Naive thymus-derived CD8-positive, alpha-beta T cell (primary cell): ENCODE measurements at places on chromosomes 1 and 21. TPM values are rescaled to one million over a fixed set of nuclear protein-coding genes. Genes with fewer than 3 reads are reported as not detected.

GRCh38 chr1:192133350-192133926, 24.8 kb upstream of the RGS18 start:
- DNase-seq: no peak

- no peak for DNase-seq
These were observed 16.2 kb downstream of the AZIN2 start for GRCh38 chr1:33097137-33097611.

DNA sequence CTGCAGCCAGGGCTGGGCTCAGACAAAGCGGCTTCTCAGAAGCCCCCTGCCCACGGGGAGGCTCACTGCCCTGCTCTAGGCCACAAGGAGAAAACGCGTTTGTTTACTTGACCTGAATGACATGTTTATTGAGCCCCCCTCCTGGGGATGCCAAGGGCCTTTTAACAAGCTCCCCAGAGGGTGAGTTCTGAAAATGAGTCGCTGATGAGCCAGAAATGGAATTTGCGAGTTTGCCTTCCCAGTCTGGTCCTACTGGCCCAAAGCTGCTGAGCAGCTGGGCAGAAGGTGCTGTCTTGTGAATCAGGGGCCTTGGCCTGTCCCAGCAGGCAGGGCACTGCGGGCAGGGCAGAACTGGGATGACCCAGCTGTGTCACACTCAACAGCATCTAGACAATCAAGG, 120.6 kb downstream of the SYF2 start:
- no peak for DNase-seq

DNA sequence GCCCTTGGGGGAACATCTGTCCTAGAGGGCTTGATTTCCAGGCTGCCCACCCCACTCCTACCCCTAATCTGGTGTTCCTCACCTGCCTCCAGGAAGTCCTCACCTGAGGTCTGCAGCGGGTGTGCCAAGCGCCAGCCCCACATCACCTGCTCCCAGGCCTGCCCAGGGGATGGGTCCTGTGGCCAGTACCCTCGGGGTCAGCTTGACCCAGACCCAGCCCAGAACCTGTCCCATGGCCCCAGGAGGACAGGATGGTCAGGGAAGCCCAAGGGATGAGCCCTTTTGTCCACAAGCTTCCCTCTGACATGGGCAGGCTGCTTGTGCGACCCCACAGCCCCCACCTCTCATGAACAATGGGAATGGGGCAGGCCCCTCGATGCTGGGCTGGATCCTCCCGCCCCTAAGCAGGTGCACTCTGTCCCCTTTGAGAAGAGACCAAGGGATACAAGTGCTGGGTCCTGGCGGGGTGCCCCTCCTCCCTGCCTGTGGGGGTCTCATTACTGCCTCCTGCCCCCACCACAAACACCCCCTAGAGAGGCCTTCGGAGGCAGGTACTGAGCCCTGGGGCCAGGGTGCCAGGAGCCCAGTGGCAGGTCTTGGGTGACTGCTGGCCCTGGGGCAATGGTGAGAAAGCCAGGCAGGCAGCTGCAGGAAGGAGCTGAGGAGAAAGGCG, 3.2 kb downstream of the MIB2 start:
- DNase-seq: no peak

- DNase-seq: peak; percentile 40
These were observed 2.6 kb downstream of the PTTG1IP start for GRCh38 chr21:44870748-44871495.

DNA sequence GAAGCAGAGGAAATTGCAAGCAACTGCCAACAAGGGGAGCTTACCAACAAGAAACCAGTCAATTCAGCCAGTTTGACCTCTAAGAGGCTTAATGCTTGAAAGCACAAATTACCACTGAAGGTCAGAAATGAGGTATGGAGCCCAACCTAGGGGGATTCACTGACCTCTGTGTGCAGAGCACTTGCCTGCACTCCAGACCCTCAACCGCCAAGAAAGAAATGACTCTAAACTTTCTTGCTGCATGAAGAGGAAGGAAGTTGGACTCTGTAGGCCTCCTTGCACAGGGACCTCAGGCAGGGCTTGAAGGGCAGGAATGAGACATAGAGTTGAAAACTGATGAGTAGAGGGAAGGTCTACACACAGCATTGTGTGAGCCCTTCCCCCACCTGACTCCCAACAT, 10.0 kb downstream of the ARMH1 start:
- no peak for DNase-seq

GRCh38 chr1:35592991-35593769, 20.1 kb downstream of the TFAP2E start:
- DNase-seq: no peak

- no peak for DNase-seq
These were observed 77.6 kb downstream of the CLIC4 start for GRCh38 chr1:24822887-24823286.

- DNase-seq: no peak
These were observed 83.0 kb upstream of the BACH1 start for GRCh38 chr21:29215709-29216108.

- no peak for DNase-seq
These were observed 45.8 kb downstream of the SIM2 start for GRCh38 chr21:36744560-36745231.

- no peak for DNase-seq
These were observed 18.1 kb upstream of the ECE1 start for GRCh38 chr1:21308330-21308729.

DNA sequence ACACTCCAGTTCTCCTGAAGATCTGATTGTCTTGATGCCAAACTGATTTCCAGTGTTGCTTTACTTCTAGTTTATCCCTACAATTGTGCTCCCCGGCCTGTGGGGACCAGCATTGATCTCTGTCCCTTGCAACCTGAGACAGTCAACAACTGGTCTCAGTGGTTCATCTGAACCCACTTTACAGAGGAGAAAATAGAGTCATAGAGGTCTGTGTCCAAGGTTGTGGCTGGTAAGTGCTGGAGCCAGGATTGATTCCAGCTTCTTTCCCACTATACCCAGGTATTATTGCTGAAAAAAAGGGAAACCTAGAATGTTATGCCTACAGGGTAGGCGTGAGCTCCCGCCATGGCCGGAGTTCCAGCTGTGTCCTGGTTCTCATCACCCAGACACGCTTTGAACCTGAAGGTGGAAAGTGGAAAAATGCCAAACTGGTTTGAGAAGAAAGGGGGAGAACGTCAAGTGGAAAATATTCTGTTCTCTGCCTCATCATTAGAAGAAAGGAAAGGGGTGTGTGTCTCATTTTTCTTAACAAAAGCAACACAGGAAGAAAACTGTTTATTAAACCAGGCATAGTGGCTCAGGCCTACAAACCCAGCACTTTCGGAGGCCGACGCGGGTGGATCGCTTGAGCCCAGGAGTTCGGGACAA, 60.7 kb upstream of the ITPKB start:
- peak; percentile 18 for DNase-seq

CD53 gene
- total RNA-seq: 295 TPM

ZCCHC17 gene
- 19.0 TPM for total RNA-seq
